ENCODE measurements at places on chromosomes 5 and 9.

- DNase-seq, result peak; percentile 90
Observed at GRCh38 chr9:88578121-88579049, 43.4 kb downstream of the NXNL2 start.

- DNase-seq, result peak; percentile 31
Observed at GRCh38 chr5:112418659-112419163, 366 bp downstream of the EPB41L4A start.

DNA sequence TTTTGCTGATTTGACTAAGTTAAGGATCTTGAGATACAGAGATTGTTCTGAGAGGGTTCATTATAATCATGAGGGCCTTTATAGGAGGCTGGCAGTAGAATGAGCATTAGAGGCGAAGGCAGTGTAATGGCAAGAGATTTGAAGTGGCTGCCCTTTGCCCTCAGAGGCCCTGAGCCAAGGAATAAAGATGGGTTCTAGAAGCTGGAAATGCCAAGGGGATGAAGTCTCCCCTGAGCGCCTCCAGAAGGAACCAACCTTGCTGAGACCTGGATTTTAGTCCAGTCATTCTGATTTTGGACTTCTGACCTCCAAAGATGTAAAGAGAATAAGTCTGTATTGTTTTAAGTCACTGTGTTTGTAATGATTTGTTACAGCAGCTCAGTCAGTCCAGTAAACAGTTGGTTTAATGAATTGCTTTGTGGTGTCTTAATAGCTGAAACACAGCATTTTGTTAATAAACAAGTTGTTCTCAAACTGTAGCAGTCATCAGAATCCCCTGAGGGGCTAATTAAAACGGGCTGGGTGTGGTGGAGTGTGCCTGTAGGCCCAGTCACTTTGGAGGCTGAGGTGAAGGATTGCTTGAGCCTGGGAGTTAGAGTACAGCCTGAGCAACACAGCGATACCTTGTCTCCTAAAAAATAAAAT lies 23.2 kb downstream of the GLRX start:
- DNase-seq, result no peak

GRCh38 chr5:76408104-76408654 lies 5.1 kb downstream of the IQGAP2 start:
- DNase-seq, result no peak

GRCh38 chr5:120304663-120305062 lies 159.4 kb upstream of the PRR16 start:
- DNase-seq, result peak; percentile 85

- DNase-seq, result no peak
Observed at GRCh38 chr5:133356396-133356983, 255.9 kb downstream of the FSTL4 start.

DNA sequence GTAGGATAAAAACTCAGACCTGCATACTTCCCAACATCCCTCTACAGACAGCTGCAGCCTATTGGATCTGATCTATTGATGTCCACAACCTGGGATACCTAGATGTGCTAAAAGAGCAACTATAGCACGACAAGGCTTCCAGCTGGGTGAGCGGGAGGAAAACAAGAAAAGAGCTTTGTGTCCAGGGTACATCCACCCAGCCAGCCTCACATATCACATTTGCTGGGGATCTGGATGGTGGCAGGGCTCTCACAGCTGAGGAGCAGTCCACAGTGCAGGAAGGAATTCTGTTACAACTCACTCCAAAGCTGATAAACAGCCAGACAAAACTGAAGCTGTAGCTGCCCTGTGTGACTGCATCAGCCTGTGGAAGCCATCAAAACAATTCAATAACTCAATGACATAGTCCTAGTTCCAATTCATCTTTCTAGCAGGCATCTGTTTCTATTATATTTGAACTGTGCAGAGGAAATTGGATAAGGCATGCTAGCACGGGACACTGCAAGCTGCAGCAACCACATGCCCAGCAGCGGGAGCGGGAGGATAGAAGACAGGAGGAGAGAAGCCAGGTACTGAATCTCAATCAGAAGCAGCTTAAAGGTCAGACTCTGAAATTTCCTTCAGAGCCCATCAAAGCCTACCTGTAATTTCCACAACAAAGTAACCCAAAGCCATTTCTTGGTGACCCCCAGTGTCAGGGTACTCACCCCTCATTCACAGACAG lies 45.0 kb downstream of the MED10 start:
- DNase-seq, result no peak

DNA sequence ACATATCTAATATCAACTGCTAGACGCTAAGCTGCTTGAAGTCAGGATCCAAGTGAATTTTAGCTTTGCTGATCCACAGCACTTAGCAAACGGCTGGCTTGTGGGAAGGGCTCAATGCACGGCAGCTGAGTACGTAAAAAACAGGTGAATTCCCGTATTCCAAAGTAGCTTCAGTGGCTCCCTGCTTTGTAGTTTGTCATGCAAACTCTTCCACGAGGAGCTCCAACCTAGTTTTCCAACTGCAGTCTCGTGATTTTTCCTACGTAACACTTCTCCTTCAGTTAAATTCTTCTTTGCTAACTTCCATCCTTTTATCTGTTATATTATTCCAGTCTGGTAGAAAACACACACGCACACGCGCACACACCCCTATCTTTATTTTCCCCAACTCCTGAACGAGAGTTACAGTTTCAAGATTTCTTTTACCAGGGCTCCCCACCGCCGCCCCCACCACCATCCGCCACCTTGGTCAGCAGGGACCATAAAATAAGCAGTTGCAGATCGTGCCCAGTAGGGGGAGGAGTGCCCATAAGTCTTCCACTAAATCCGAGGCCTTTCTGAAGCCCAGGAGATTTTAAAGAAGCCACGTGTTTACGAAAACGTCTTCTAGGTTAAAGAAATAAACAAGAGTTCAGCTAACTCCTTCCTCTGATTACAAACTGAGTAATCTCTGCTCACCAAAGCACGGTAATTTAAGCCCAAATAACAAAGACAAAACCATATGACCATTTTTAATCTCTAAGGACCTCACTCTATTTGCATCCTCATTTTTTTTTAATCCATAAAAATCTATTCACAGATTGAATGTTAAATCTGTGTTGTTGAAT lies 34.8 kb upstream of the TRIO start:
- peak; percentile 78 for DNase-seq

DNA sequence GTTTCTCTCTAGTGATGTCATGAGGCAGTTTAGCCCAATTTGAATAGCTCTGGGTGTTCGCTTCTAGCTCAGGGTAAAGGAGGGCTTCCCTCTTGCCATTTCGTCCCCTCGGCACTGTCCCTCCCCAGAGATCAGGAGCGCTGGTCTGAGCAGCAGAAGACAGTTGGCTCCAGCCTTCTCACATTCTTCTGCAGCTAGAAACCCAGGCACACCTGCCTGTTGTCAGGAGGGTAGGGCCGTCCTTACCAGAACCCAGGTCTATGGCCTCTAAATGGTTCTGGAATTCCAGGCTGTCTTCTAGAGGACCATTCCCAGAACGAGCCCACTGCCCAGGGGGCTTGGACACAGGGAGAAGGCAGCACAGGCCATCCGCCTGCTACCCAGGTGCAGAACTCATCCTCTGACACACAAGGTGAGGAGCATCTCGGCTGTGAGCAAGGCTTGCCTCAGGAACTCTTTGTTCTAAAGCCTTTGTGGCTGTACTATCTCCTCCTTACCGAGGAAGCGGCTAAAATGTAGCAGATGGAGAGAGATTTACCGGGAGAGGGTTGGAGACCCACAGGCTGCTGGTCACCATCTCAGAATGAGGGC lies 255.6 kb upstream of the IRX2 start:
- DNase-seq, result no peak

GRCh38 chr9:94140791-94141790 lies 56.8 kb downstream of the PTPDC1 start:
- no peak for DNase-seq

DNA sequence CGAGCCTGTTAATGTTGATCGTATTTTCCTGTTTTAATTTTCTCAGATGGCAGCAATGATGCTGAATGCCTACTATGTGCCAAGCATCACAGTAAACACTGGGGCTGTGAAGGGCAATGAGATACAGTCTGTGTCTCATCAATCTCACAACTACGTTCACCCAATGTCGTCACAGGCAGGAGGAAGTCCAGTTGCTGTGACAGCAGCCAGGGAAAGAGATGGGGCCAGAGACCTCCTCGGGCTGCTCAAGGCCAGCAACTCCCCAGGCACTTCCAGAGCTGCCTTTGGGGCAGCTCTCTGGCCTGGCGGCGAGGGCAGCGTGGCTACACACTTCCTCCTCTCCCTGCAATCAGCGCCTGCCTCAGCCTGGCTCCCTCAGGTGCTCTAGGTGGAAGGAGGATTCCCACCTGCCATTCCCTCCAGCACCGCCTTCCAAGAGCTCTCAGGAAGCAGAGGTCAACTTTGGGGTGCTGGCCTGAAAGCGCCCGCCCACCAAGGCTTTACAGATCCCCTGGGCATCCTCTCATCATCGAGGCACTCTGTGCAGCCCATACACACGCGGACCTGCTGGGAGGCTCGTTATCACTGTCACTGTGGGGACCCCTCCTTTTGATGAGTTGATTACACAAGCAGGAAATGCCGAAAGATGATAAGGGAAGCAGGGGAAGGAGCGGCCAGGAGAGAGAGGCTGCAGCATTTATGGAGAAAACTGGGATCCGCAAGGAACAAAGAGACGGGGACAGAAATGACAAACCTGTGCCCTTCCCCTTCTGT lies 159.2 kb downstream of the ZDHHC21 start:
- DNase-seq, result no peak

GRCh38 chr5:9202636-9203035 lies 343.2 kb downstream of the SEMA5A start:
- no peak for DNase-seq

DNA sequence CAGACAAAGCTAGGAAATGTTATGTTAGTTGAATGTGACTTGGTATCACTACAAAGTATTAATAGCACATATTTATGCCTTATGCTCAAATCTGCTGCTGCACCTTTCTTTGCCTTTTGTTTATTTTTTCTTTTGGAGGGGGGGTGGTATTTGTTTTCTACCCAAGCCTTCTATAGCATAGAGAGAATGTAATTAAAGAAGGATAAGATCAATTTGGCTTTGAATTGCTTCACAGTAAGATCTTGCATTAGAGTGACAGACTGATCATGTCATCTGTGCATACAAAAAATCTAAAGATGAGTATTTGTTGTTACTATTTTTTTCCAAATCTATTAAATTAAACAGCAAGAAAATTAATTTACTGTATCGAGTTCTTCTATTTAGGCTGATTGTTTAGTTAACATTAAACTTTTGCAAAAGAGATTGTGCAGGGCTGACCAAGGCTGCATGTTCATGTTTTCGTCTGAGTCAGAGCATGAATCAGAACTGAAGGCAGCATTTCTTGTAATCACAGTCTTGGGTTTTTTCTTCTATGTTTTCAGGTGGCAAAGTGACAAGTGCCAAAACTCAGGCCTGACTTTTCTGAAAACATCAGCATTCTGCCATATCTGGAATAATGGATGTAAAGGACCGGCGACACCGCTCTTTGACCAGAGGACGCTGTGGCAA lies 1007.1 kb upstream of the WWC1 start:
- peak; percentile 82 for DNase-seq

GRCh38 chr5:139849942-139850341 lies 54.3 kb downstream of the PSD2 start:
- no peak for DNase-seq

- DNase-seq, result no peak
Observed at GRCh38 chr5:170223360-170223759, 9.4 kb upstream of the C5orf58 start.

- DNase-seq, result no peak
Observed at GRCh38 chr5:109805883-109806282, 116.2 kb downstream of the MAN2A1 start.

- DNase-seq, result no peak
Observed at GRCh38 chr9:134060546-134060945, 7.3 kb downstream of the BRD3 start.

DNA sequence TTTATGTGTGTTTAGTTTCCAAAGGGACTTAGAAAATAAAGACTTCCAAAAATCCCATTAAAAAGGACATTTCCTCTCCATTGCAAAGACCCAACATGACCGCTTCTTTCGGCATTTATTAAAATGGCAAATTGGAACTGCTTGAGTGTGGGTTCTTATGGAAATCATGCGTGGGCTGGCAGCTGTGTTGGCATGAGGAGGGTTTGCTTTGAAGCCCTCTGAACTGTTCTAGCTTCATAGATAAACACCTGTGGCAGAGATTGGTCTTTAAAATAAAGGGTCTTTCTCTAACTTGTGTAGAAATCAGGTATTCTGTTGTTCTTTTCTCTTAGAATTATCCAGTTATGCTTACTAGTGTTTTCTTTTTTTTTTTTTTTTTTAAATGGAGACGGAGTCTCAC lies 55.9 kb upstream of the TEX48 start:
- DNase-seq, result no peak

DNA sequence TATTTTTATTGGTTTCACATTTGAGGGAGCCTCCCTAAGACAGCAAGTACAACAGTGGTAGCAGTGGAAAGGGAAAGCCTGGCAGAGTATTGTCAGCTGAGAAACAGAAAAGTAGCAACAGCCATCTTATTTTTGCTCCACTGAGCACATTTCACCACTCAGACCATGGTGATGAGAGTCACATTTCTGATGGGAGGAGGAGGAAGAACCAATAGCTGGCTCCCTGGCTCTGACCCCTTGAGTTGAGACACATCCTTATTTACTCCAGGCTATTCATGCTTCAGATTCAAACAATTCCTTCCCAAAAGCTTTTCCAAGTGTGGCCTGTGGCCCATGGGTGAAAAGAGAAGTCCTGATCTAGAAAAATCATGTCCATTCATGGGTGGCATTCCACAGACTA lies 236.3 kb downstream of the ARHGAP26 start:
- no peak for DNase-seq

DNA sequence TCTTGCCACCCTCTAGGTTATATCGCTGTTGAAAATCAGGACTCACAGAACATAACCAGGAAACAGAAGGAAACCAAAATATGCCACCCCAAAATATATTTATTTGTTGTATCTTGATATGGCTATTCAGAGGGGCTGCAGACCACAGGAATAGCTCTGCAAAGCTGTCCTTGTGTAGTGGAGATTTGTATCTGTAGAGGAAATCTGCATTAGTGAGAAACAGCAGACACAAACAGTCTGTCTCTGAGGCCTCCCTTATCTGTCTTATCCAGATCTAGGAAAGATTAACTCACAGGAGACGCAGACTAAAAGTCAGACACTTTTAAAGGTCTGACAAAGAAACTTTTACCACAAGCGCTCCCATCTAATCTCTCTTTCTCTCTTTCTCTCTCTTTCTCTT lies 54.1 kb upstream of the CEMIP2 start:
- DNase-seq, result no peak

DNA sequence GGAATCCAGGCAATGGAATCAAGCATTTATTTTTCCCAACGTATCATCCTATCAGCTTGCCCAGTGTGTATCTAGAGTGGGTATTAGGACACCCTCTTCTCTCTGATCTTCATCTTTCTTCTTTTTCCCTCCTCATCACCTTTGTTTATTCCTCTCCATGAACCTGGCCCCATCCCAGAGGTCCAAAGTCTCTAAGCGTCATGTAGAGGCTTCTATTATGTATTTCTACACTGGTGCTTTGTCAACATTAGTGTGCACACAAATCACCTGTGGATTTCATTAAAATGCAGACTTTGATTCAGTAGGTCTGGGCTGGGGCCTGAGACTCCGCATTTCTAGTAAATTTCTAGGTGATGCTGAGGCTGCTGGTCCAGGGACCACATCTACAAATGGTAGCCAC lies 19.8 kb upstream of the PIP5K1B start:
- DNase-seq, result no peak

All from foreskin fibroblast (primary cell).